ENCODE measurements at places on chromosomes 7 and 10.
A peak's percentile ranks its signal among the peaks of the same experiment; 100 is the strongest.

- DNase-seq = no peak
These were observed 335.3 kb downstream of the SUGCT start for GRCh38 chr7:40470091-40470592.

- DNase-seq = no peak
These were observed 472 bp downstream of the RASSF4 start for GRCh38 chr10:44960088-44960460.

- no peak for DNase-seq
These were observed 166.9 kb downstream of the RNF216 start for GRCh38 chr7:5614600-5614999.

DNA sequence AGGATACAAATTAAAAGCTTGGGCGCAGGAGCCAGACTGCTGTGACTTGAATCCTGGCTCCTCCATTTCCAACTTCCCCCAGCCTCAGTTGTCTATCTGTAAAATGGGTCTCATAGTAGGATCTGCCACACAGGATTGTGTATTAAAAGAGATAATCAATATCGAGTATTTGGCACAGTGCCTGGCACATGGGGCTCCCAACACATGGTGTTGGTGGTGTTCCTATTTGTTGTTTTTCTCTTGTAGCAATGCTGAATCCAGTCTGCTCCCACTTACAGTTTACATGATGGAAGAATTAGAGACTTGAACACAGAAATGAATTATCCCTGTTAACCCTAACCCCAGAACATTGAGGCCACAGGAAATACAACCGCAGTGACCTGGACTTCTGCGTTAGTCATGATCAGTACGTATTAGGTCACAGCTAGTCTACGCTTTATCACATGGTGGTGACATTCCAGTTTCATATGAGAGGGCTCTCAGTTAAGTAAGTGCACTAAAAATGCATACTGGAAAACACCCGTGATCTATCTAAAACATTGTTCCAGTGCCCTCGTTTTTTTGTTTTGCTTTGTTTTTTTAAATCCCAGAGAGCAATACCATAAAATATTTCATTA is 169.5 kb upstream of the KLF14 start:
- DNase-seq = no peak

GRCh38 chr10:107502229-107502985 is 337.9 kb upstream of the SORCS1 start:
- DNase-seq = no peak

GRCh38 chr7:100689230-100690135 is 4.6 kb downstream of the GIGYF1 start:
- DNase-seq = no peak

GRCh38 chr10:85986777-85987176 is 379.8 kb downstream of the GRID1 start:
- DNase-seq = no peak

GRCh38 chr7:101632641-101633040 is 3.5 kb upstream of the MYL10 start:
- no peak for DNase-seq

DNA sequence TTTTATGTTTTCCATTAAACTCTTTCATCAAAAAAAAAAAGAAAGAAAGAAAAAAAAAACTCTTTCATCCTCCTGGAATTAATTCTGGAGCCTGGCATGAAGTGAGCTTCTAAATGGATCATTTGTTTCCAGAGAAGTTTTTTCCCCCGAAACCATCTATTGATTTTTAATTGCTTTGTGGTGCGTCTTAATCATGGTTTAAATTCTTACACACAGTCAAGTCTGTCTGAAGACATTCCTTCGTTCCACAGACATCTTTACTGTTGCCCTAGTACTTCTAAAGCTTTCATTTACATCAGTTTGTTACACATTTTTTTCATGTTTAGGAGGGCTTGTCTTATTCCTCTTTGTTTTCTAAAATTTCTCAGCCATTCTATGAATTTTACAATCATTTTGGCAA is 493.4 kb upstream of the FOXK1 start:
- DNase-seq = no peak

- DNase-seq = no peak
These were observed 228.7 kb downstream of the CNTNAP2 start for GRCh38 chr7:146345251-146345650.

GRCh38 chr10:128579280-128579865 is 453.1 kb upstream of the MKI67 start:
- no peak for DNase-seq

DNA sequence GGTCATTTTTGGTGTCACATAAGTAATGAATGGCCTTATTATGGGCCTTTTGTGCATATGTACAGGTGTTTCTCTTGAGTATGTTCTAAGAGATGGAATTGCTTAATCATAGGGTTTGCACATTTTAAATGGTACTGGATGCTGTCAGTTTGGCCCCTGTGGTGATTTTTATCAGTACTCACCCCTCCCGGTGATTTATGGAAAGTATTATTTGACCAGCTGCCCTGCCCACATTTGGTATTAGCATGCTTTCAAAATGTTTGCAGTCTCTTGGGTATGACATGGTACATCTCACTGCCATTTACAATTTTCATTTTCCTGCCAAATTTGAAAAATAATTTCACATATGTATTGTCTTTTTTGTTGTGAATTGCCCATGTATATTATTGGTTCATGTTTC is 427.7 kb downstream of the LRMDA start:
- DNase-seq = peak; percentile 51

DNA sequence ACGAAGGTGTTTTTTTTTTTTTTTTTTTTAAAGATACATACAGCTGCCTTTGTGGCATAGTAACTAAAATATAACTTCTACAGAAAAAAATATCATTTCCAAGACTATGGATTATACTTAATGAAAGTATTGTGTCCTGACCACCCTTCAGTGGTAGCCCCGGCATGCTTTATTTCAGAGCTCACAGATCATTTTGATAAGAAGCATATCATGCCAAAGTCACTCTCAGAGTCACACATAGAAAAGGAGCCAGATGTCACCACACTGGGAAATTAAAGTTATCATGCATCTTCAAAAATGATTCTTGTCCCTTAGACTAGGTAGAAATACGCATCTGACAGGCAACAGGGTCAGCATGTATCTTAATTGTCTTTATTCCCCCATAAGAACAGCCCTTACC is 3.0 kb downstream of the ADARB2 start:
- DNase-seq = no peak
